ENCODE measurements at places on chromosomes 2 and 18. TPM values are rescaled to one million over a fixed set of nuclear protein-coding genes. Genes with fewer than 3 reads are reported as not detected.
A peak's percentile ranks its signal among the peaks of the same experiment; 100 is the strongest.

DNA sequence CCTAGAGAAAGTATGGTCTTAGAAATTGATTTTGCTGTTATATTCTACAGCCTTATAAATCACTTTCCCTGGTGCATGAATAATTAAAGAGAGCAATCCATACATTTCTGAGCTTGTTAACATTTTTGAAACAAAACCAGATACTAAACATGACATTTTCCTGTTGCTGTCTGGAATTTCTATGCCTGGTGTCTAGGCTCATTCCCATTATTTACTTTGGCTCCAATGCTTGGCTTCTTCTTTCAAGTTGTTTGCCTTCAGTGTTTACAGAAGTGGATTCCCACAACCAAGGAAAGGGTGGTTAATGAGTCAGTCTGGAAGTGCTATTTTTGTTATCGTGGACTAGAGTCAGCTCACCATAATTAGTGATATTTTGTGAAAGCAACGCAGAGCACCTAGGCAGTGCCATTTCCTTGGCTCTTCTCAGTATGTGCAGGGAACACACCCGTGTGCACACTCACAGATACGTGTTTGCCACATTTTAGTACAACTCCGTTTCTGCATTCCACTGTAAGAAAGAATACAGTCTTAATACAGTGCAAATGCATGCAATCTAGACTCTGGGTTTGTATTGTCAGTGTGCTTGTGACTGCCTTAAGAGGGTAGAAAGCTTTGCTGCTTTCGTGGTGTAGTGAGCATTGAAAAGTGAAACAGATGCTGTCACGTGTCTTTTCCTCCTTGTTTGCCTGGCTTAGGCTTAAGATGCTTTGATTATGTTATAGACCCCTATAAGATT is 185.0 kb upstream of the RASGRP3 start:
- DNase-seq: no peak

- no peak for DNase-seq
These were observed 325.8 kb upstream of the POU3F3 start for GRCh38 chr2:104528101-104528500.

DNA sequence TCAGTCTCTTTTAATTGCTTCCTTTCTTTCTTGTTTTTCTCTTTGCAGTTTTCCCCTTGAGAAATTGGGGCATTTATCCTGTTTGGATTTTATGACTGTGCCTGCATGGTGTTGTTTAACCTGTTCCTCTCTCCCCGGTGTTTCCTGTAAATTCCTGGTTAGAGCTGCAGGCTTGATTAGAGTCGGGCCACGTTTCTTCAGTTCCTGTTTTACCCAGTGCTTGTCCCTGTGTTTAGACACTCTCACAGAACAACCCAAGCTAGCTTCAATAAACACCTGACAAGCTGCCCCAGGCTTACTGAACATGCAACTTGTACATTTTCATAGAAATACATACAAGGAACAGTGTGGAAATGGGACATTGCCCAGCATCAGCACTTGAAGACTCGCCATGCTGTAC is 53.9 kb downstream of the NGEF start:
- DNase-seq: no peak

- peak; percentile 18 for DNase-seq
These were observed 82.3 kb upstream of the FAM98A start for GRCh38 chr2:33681364-33681757.

DNA sequence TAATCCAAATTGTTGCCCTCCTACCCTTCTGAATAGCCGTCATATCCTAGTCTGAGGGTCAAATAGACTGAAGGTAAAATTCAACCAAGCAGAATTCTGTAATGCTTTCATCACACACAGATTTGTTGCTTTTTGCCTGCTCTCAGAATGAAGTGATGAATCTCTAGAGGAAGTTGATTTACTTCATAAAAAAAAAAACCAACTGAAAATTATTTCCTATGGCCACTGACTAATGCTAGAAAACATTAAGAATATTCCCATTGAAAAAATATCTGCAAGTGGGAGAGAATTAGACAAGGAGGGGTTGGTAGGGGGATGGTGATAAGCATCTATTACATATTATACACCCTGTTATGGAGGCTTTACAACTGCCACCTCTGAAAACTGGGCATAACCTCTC is 2.3 kb upstream of the IL1RL2 start:
- DNase-seq: no peak

DNA sequence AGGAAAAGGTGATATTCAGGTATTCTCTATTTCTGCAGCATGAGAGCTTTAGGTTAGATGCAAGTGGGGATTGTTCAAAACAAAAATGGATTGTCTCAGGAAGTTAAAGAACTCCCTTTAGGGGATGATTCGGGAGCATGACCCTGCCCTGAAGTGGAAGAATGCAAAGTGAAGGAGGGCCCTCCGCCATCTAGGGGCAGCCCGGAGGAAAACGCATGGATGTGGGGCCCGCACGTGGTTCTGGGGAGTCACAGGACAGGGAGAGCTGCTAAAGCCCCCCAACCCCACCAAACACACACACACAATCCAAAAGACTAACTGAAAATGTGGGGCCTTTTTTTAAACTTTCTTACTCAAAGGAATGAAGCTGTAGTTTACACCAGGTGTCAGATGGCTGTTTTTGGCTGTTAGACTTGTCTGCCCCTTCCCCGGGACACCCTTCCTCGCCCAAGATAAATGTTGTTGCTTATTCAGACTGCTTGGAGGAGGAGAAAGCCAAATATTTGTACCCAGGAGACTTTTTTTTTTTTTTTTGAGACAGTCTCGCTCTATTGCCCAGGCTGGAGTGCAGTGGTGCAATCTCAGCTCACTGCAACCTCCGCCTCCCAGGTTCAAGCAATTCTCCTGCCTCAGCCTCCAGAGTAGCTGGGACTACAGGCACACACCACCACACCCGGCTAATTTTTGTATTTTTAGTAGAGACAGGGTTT is 78.8 kb downstream of the HNRNPLL start:
- DNase-seq: no peak

- DNase-seq: no peak
These were observed 12.2 kb upstream of the SCYGR5 start for GRCh38 chr2:227654426-227654825.

DNA sequence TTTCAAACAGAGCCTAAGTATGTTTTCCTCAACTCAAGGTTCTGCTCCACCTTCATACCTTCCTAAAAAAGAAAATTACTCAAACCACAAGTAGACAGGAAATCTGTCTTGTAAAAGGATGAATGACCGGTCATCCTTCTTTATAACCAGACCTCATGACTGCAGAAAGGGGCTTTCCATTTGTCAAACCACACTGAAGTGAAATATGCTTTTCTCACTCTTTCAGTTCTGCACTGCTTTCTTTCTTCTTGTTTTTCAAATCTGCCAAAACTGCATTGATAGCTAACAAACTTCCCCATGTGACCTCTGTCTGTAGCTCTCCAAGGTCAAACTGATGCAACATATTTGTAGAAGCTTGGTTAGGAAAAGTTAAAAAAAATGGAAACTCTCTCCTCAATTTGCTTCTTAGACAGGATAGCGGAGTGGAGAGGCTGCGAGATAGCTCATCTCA is 308.9 kb upstream of the CCDC68 start:
- DNase-seq: no peak

- DNase-seq: no peak
These were observed 126.3 kb downstream of the IRS1 start for GRCh38 chr2:226673314-226673723.

GRCh38 chr2:39435234-39435633 is 1.9 kb downstream of the MAP4K3 start:
- DNase-seq: no peak

- no peak for DNase-seq
These were observed 47.4 kb downstream of the VWA3B start for GRCh38 chr2:98134172-98135005.

DNA sequence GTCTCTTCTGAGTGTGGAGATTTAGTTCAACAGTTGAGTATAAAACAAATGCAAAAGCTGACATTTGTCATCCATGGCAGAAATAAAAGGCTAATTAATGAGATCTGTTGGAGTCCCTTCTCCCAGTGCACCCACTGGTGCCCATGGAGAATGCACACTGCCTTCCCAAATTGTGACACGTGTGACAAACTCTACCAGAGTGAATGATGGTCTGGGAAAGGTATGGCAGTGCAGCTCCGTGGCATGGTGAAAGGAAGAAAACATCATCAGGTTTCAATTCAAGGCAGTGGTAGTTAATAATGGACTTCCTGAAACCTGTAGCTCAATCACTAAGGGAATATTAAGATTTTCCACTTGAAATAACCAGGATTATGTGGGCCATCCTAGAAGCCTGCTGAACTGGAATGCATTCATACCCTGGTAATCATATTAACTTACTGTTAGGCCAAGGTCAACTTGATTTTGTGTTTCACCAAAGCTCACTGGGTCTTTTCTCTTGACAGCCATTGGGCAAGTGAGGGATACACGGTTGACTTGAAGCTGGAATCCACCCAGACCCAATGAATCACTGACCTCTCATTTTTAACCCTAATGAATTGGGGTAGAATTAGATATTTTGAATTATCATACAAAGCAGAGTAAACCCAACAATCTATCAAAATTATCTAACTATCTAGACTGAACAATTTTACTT is 167.6 kb downstream of the AFF3 start:
- DNase-seq: no peak

DNA sequence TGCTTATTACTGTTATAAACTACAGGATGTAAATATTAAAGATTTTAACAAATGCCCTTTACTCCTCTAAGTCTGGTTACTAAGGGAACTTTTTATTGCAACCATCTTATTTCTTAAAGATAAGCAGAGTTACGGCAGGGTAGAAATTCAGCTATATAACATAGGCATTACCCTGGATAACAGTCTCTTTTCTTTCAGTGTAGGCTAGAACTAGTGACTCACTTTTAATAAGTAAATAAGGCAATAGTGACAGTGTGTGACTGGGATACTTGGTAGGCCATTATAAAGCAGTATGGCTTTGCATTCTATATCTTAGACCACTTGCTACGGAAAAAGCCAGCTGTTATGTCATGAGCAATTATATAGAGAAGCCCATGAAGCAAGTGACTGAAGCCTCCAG is 1041.0 kb upstream of the NRXN1 start:
- DNase-seq: no peak

DNA sequence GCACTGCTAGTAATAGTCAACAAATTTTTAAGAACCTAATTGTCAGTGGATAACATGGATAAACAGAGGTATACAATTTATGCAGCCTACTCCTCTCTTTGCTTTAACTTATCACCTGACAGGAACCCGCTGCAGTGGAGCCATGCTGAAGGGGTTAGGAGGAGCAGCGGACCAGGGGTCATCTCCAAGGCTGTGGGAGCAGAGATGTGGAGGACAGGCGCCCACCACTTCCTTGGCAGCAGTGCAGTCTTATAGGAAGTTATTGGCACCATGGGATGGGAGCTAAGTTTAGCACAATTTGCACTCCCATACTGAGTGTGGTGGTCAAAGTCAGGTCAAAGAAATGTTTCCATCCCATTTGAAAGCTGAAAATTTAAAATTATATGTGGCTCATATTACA is 35.6 kb downstream of the HDLBP start:
- no peak for DNase-seq

DNA sequence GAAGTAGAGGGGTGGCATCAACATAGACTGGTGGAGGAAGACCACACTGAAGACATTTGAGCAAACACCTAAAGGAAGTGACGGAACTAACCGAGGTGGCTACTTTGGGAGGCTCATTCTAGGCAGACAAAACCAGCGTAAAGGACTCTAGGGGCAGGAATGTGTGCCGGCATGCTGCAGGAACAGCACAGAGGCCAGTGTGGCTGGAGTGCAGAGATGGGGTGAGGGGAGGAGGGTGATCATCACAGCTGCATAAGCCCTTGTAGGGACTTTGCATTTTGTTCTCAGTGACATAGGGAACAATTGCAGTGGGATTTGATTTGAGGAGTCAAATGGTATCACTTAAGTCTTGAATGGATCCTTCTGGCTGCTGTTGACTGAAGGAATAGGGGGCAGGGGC is 253.5 kb downstream of the NCKAP5 start:
- DNase-seq: no peak

GRCh38 chr2:236796236-236796635 is 226.6 kb downstream of the ACKR3 start:
- DNase-seq: no peak

- no peak for DNase-seq
These were observed 150.1 kb upstream of the LRRTM1 start for GRCh38 chr2:80454628-80455027.

DNA sequence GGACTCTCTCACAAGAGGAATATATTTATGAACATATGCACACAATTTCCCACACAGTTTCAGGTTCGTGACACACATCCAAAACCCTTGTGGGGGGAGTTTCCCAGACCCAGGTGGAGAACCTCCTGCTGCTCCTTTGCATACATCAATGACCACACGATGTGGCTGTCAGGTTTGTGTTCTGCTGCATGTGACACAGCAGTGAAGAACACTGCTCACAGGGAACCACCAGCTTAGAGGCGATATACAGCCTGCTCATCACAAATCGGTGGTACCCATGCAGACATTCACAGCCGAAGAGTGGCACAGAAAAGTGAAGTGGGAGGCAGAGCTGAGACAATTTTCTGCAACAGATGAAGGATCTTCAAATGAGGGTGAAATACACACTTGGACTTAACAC is 175.6 kb upstream of the ZFP36L2 start:
- no peak for DNase-seq

- no peak for DNase-seq
These were observed 21.2 kb downstream of the RTP5 start for GRCh38 chr2:241890524-241891235.

GRCh38 chr2:212364112-212364985 is 174.3 kb downstream of the ERBB4 start:
- DNase-seq: no peak

- no peak for DNase-seq
These were observed 84.8 kb downstream of the VRK2 start for GRCh38 chr2:58131191-58132011.

DNA sequence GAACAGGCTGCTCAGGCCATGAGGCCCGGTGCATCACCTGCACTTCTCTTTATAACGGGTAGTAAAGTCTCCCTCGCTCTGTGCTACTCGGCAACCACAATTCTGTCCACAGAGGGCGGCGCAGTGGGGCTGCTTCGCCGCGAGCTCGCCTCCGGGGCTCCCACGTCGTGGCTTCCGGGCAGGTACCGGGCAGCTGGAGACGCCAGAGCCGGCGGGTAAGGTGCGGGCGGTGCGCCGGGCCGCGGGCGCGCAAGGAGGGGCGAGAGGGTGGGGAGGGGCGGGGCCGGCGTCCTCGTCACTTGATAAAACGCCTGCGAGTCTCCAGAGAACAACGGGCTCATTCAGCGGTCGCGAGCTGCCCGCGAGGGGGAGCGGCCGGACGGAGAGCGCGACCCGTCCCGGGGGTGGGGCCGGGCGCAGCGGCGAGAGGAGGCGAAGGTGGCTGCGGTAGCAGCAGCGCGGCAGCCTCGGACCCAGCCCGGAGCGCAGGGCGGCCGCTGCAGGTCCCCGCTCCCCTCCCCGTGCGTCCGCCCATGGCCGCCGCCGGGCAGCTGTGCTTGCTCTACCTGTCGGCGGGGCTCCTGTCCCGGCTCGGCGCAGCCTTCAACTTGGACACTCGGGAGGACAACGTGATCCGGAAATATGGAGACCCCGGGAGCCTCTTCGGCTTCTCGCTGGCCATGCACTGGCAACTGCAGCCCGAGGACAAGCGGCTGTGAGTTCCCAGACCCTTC is at the start of gene ITGA6:
ITGA6 (plus strand) TSS at position 331 of the 734 bp plus-strand sequence.
- DNase-seq: no peak

- DNase-seq: no peak
These were observed 69.7 kb upstream of the KCNE4 start for GRCh38 chr2:222982010-222982908.

The CD8B gene
- not detected for total RNA-seq

The SCYGR4 gene
- not detected for total RNA-seq

The SLC30A3 gene
- total RNA-seq: 0.53 TPM

The TRAPPC12 gene
- total RNA-seq: 60.4 TPM

The CYP27A1 gene
- 10.3 TPM for total RNA-seq

The PDIA6 gene
- total RNA-seq: 166 TPM

The SPEG gene
- 31.2 TPM for total RNA-seq

The TMEM198 gene
- 2.0 TPM for total RNA-seq

The RAB10 gene
- total RNA-seq: 106 TPM

The NOSTRIN gene
- 30.9 TPM for total RNA-seq

The SLC4A5 gene
- total RNA-seq: 3.8 TPM

The BOLL gene
- total RNA-seq: 0.11 TPM

Data from urinary bladder (tissue), 4 donors.